ENCODE measurements at places on chromosomes 4 and X. TPM values are rescaled to one million over a fixed set of nuclear protein-coding genes. Genes with fewer than 3 reads are reported as not detected.

GRCh38 chrX:47563801-47564315, 2.9 kb downstream of the ARAF start:
- DNase-seq, result no peak

DNA sequence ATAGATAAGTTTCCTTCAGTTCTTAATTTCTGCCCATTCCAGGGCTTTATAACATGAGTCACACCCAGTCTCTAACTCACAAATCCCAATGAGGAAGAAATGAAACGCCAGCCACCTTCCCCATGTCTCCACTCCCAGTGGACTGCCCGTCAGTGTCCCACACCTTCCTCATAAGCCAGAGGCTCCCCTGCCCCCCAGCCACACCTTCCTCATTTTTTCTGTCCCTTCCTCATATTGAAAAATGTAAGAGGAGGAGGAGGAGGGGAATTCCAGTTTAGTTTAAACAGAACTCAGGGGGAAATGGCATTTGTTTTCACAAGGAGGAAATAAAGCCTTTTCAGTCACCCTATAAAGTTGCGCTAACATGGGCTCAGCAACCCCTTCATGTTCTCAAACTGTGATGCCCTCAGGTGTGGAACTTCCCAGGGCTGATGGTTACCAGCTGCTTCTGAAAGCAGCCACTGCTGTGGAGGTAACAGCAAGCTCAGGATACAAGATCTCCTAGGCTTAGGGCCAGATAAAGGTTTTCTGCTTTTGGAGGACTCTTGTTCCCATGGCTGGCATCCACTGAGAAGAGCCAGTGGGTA, 97.8 kb downstream of the PARM1 start:
- no peak for DNase-seq

GRCh38 chr4:970854-971520, 2.4 kb downstream of the DGKQ start:
- no peak for DNase-seq

- DNase-seq, result no peak
Measured at GRCh38 chrX:100615005-100615404, 21.6 kb downstream of the TSPAN6 start.

DNA sequence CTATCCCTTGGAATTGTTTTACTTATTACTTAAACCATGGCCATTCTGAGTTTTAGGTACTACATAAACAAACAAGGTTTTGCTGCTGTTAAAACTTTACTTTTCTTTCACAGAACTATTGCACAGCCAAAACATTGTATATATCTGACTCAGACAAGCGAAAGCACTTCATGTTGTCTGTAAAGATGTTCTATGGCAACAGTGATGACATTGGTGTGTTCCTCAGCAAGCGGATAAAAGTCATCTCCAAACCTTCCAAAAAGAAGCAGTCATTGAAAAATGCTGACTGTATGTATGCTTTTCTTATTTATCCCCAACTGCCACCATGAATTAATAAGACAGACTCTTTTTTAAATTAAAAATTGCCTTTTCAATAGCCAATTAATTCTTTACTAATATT, 69.8 kb downstream of the CCKAR start:
- DNase-seq, result no peak

- no peak for DNase-seq
Measured at GRCh38 chr4:78749258-78749971, 26.7 kb upstream of the BMP2K start.

- DNase-seq, result no peak
Measured at GRCh38 chr4:101697266-101697665, 93.3 kb upstream of the BANK1 start.

- no peak for DNase-seq
Measured at GRCh38 chr4:12573716-12574115, 910.4 kb downstream of the RAB28 start.

The ACE2 gene
- 9.8 TPM for total RNA-seq

The ZXDA gene
- total RNA-seq, result 1.5 TPM
